Stimulated activated CD8-positive, alpha-beta memory T cell treated with anti-CD3 and anti-CD28 coated beads, Interleukin-7, amount 100 ng/mL, for 24 hours (primary cell): ENCODE measurements at places on chromosomes 13 and 19.

- DNase-seq: no peak
These were observed 35.2 kb upstream of the WDFY2 start for GRCh38 chr13:51549050-51549449.

DNA sequence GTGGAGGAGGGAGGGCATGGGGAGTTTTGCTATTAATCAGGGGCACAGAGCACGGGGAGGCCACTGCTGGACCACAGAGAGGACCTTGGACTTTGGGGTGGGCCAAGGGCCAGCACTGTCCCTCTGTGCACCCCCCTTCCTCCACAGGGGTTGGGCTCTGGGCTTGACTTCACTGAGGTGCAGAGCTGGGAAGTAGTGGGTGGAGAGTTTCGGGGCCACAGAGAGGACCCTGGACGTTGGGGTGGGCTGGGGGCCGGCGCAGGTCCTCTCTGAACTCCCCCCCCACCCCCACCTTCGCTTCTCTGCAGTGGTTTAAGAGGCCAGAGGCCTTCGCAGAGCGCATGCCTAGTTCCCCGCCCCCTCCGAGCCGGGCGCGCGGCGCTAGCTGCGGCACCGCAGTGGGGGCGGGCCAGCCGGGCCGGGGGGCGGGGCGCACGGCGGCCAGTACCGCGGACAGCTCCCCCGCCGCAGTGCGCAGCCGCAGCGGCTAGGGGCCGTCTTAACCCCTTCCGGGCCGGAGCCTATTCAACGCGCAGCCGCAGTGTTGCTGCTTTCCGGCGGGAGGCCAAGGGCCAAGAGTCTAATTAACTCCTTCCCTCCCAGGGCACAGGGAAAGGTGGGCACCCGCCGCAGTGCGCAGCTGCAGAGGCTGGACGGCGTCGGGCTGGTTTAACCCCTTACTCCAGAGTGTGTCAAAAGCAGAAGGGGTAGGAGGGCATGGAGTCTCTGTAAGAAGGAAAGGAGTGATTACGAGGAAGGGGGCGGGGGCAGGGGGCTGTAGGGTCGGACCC, 3.7 kb downstream of the KCNC3 start:
- DNase-seq: no peak

DNA sequence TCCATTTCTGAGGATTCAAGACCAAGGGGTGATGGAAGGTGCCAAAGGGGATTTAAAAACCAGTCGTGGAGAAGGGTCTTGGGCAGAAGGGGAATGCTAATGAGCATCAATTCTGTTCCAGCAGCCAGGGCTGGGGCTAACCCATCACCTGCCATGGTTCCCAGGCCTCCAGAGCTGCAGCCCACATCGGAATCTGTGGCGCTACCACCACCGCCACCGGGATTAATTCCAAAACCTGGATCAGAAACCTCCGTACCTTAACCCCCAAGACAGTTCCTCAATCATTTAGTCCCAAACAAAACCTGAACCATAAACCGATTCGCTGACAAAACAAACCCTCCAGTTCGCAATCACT, 583 bp downstream of the ZNF615 start:
- no peak for DNase-seq

DNA sequence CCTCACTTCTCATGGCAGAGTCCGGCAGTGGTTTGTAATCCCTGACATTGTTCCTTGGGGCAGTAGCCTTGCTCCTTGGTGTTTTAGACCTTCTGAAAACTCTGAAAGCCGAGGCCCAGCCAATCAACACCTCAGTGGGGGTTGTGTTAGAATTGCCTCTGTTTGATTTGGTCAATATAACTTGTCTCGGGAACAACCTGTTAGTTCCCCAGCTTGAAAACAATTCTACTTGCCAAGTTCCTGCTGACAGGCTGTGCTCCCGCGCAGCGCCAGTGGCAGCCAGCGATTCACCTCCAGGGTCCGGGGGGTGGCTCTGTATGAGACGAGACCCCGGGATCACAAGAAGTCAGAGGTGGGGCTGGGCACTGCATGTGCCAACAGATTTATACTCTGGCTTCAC, 81.4 kb upstream of the MEDAG start:
- DNase-seq: no peak

GRCh38 chr13:40875583-40875982, 86.2 kb downstream of the SLC25A15 start:
- DNase-seq: no peak

- DNase-seq: no peak
These were observed 5.7 kb downstream of the TLE5 start for GRCh38 chr19:3056417-3057088.

DNA sequence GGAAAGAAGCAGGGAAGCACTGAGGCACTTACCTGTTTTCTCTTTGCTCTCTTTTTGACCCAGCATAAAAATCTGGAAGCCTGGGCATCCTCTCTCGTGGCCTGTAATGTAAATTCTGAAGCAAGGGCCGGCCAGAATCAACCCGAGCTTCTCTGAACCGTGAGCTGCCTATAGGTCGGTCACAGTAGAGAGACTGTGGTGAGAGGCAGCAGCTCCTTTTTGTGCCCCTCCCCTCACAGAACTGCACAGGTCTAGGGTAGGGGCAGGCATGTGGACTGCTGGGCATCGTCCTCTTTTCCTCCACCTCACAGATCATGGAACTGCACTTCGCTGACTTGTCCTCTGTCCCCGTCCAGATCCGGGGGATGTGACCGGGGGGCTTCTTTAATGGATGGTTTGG, 12.5 kb downstream of the FAM124A start:
- no peak for DNase-seq

DNA sequence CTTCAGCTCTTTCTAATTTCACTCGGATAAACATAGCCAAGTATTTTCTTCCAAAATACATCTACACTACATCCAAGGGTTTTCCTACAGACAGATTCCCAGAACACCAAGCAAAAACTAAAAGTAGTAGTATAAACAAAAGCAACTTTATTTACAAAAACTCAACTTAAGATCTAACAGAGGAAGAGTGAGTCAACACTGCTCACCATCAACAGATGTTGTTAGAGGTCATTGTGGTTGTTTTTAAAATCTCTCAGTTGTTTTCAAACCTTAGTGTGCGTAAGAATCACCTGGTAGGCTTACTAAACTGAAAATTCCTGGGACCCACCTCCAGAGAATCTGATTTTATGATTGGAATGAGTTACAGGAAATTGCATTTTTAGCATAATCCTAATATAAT, 631.7 kb upstream of the SGCG start:
- no peak for DNase-seq

GRCh38 chr19:33388231-33388724, 14.8 kb downstream of the CEBPG start:
- no peak for DNase-seq

GRCh38 chr19:49468746-49469447, 5.1 kb upstream of the FLT3LG start:
- no peak for DNase-seq

GRCh38 chr19:46381756-46382345, 31.5 kb downstream of the CCDC8 start:
- DNase-seq: no peak

GRCh38 chr13:19657872-19658591, 24.6 kb downstream of the MPHOSPH8 start:
- DNase-seq: no peak

- DNase-seq: no peak
These were observed 41.6 kb downstream of the HSPH1 start for GRCh38 chr13:31119966-31120700.

DNA sequence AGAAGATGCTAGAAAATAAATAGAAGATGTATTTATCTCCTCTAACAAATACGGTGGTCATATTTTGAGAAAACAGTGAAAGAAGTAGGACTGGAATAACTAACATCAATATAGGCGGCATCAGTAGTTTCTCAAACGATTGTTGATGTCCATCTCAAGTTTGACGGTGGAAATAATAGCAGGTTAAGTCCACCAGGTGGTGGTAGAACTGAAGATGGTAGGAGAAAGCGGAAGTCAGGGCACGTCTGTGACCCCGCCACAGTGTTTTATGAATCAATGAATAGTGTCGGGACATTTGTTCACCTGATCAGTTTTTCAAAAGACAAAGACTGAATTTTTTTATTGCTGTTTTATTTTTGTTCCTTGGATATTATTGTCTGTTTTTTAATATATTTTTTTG, 706.4 kb upstream of the SLC10A2 start:
- DNase-seq: no peak

- DNase-seq: no peak
These were observed 14.7 kb downstream of the ZNF574 start for GRCh38 chr19:42090672-42091071.

DNA sequence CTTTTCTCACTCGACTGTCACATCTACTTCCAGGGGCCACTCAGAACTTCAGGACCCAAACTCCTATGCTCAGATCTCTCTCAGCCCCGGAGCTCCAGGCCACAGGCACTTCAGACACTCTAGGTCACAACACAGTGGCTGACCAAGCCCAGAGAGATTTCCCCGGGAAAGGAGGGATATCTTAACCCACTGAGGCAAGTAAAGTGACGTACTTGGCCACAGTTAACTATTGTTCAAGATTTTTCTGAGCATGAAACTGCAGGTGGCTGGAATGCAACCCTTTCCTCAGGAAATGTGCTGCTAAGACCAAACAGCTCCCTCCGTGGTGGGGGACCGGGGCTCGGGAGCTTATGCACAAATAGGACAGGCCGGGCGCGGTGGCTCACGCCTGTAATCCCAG, 23.9 kb downstream of the OPA3 start:
- no peak for DNase-seq

GRCh38 chr13:91211510-91211909, 136.0 kb upstream of the MIR17HG start:
- DNase-seq: no peak

DNA sequence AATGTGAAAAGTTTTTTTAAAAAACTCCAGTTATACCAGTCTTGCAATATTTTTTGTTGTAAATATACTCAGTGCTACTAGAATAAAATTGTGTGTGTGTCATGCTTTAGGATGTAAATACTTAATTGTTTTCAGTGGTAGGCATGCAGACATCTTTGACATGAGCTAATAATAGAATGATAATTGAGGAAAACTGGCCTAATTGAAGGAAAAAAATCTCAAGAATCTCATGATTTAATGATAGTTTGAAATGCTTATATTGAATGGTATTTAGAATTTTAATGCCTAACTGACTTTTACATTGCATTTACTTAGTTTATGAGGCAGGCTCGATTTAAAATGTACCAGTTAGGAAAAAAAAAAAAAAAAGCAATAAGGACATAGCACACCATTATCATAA, 3.2 kb upstream of the MAB21L1 start:
- DNase-seq: no peak

GRCh38 chr13:28872427-28873176, 52.5 kb downstream of the MTUS2 start:
- no peak for DNase-seq

- no peak for DNase-seq
These were observed 52.3 kb downstream of the LRCH1 start for GRCh38 chr13:46605076-46605824.

DNA sequence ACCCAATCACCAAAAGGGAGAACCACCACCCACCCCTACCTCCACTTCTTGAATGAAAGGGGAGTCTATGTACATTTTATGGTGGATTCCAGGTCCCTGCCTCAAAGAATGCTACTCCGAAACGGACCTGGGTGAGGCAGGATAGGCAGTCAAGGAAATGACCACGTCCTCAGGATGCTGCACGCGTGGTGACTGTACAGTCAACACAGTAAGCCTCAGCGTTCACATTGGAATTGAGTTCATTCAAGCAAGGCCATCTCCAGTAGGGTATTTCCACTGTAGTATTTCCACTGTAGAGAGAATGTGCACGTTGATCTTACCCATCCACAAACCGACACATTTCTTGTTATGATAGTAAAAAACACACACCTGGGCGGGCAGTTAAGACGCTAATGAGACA, 16.9 kb downstream of the ZSCAN5C start:
- no peak for DNase-seq

- no peak for DNase-seq
These were observed 1157.2 kb downstream of the OLFM4 start for GRCh38 chr13:54185785-54186184.

DNA sequence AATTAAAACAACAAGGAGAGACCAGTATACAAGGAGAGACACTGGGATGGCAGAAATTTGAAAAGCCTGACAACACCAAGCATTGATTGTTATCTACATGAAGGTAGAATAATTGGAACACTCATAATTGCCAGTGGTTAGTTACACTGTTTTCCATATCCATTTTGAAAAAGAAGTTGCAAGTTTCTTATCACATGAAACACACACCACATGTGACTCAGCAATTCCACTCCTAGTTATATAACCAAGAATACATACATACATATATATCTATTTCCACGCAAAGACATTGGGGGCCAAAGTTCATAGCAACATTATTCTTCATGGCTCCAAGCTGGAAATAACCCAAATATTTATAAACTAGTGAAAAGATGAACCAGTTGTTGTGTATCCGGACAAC, 15.2 kb upstream of the PABPC3 start:
- DNase-seq: no peak

- DNase-seq: peak; percentile 23
These were observed 5.6 kb downstream of the APC2 start for GRCh38 chr19:1455336-1456120.

DNA sequence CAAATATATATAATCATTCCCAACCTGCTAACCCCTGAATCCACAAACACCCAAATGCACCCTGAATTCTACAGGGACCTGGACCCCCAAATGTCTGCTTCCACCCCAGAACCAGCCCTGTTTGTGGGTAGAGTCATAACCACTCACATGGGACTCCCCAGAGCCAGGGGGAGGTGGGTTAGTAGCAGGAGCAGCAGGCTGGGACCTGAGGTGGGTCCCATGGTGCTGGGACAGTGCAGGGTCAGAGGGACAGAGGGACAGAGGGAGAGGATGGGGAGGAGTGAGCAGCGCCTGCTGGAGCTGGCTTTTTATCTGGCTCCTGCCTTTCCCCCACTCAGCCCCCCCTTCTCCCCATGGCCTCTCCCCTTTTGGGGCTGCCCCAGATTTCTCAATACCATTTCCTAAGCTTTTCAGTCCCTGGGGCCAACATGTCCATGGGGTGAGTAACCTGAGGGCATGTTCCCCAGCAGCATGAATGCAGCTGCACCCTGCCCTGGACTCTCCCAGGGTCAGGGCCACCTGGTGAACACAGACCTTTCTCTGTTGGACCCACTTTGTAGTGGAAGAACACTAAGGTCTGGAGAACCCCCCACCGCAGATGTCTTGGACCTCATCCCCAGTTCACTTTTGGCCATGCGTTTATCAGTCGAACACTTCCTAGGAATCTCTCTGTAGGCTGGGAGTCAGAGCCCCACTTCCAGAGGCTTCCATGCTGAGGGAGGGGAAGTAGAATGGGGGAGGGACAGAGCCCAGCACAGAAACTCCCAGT, at the start of gene C3:
TSS of gene C3 (minus strand) at position 282 of the 769 bp plus-strand sequence. CDS start at position 221, 61 bp downstream.
- DNase-seq: no peak

GRCh38 chr13:29909975-29910674, 59.7 kb upstream of the UBL3 start:
- no peak for DNase-seq
